ENCODE measurements at places on chromosomes 5 and 9.
A peak's percentile ranks its signal among the peaks of the same experiment; 100 is the strongest.

GRCh38 chr9:129284607-129285291 lies 106.7 kb upstream of the IER5L start:
- peak; percentile 44 for DNase-seq

- no peak for DNase-seq
These were observed 143.6 kb downstream of the BOD1 start for GRCh38 chr5:173472784-173473278.

DNA sequence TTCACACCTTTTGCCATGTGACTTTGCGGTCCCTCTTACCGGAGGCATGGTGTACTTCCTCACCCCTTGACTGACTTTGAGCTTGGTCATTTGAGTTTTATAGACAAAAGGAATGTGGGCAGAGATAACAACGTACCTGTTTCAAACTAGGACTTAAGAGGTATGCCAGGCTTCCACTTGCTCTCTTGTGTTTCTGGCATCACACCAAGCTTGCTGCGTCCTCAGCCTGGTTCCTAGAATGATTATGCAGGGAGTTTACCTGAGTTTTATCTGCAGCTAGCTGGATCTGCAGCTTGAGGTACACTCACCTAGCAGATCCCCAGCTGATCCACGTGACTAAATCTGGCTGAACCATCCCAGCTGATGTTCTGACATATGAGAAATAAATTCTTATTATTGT lies 66.2 kb downstream of the PLK2 start:
- no peak for DNase-seq

- no peak for DNase-seq
These were observed 319.5 kb upstream of the ACTBL2 start for GRCh38 chr5:57802131-57802530.

DNA sequence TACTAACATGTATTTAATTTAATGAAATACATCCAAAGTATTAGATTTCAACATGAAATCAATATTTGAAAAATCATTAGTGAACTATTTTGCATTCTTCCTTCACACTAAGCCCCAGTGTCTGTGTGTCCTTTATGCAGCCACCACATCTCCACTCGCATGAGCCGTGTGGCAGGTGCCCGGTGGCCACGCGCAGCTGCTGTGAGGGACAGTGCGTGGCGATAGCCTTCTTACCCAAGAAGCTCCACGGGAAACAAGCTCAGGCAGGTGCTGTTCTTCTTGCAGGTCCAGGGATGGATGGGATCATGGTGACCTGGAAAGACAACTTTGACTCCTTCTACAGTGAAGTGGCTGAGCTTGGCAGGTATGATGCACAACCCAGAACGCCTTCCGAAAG lies 79.3 kb upstream of the OTULINL start:
- no peak for DNase-seq

GRCh38 chr5:21007781-21008180 lies 1019.8 kb upstream of the CDH18 start:
- no peak for DNase-seq

DNA sequence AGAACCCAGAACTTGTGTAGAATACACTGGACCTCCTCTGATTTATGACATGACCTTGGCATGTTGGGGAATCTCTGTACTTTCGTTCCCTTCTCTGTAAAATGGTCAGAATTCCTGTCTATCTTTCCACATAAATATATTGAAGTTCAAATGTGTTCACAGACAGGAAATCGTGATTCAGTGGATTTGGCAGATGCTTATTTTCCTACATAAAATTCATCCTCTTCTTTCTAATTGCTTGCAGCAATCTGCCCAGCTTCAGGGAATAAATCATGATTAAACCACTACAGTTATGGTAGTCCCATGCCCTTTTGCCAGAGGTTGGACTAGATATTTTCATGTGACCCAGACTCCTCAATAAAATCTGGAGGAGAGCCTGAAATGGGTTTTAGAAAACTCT lies 52.1 kb upstream of the ARL15 start:
- DNase-seq = no peak

DNA sequence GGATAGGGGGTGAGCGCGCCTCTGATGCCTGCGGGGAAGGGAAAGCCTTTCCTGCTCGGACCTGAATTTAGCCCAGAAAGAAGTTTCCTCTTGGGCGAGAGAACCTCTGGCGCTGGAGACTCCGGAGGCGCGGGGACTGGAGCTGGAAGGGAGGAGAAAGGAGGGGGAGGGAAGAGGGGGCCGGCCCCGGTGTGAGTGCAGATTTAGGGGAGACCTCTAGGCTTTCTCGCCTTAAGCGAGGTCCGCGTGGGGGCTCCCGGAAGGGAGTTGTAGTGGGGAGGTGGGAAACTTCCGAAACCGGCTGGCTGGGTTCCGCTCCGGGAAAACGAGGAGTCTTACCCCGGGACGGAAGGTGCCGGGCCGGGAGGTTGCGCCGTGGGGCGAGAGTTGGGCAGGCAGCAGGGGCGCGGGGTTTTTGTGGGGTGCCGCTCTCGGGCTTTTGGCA lies 1.3 kb downstream of the PCSK5 start:
- DNase-seq = peak; percentile 64

DNA sequence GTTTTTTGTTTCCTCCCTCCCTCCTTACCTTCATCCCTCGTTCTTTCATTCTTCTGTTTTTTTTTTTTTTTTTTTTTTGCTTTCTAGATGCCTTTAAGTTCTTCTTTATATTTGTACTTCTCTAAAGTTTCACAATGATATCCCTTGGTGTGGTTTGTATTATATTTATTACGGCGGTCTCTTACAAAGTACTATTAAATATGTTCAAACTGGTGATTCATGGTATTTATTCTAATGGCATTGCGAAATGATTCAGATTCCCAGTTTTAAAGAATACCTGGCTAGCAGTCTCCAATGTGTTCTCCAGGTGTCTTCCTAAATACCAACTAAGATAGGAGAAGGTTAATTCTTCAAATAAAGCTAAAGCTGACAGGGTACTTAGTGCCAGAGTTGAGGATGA lies 690.1 kb upstream of the COX7C start:
- DNase-seq = no peak

DNA sequence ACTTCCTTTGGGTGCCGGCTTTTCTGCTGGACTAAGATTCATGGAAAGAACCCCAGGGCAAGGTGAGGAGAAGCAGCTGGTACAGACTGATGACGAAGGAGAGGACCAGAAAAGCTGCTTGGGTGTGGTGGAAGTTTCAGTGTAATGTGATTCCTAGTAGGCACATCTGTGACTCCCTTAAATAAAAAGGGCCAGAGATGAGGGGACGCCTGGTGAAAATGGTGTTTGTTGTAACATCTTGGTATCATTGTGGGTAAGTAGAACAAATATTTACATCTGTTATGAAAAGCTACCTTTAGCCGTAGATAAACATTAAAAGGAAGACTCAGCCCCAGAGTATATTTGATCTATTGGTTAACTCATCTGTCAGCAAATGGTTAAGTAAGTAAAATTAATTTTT lies 33.8 kb downstream of the OTULINL start:
- DNase-seq = no peak

DNA sequence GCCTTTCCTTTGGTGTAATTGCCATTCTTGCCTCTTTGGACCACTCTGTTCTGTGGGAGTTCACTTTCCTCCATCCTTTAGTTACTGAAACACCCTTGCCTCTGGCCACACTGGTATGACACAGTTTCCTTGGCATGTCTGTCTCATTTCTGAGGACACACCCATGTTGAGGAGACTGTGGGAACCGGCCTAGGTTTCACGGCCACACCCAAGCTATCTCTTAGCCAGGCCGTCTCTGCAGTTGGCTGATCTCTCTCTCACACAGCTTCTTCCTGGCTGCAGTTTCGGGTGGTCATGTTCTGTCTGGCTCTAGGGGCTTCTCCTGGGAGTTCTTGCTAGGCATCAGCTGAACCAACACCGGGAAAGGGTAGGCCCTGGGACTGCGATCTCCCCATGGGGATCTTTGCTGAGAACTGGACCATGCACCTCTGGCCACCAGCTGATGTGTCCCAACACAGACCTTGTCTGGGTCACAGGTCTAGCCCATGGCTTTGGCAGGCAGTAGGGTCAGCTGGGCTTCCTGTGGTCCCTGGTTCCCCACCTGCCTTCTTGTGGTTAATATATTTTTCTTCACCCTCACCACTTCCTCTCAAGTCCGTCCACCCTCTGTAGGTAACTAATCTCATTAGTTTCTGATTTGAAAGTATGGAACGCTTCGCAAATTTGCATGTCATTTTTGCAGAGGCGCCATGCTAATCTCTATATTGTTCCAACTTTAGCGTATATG lies 24.9 kb downstream of the ARHGEF37 start:
- no peak for DNase-seq

DNA sequence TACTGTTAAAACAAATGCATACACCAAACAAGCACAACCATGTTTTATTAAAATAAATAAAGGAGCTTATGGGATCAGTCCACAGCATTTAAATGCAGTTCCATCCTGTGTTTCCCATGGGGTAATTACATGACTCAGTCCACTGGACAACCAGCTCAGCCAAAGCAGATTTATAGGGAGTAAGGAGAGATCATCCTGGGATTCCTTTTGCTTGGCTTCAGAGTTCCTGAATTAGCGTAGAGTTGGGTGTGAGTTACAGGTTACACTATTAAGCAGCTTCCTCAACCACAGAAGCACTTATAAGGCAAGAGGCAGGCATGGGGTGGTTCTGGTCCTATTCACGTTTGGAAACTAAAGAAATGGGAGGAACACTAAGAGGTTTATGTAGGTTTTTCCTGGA lies 381.1 kb upstream of the ACTBL2 start:
- DNase-seq = no peak

All from activated CD8-positive, alpha-beta memory T cell treated with anti-CD3 and anti-CD28 coated beads, Interleukin-2, amount 50 U/mL, for 48 hours (primary cell).